GM06990 (cell line): ENCODE measurements at places on chromosomes 2 and 18.

GRCh38 chr2:24513281-24514071 is 22.4 kb downstream of the NCOA1 start:
- no peak for DNase-seq

- DNase-seq: no peak
These were observed 97.4 kb downstream of the DIS3L2 start for GRCh38 chr2:232058931-232059330.

DNA sequence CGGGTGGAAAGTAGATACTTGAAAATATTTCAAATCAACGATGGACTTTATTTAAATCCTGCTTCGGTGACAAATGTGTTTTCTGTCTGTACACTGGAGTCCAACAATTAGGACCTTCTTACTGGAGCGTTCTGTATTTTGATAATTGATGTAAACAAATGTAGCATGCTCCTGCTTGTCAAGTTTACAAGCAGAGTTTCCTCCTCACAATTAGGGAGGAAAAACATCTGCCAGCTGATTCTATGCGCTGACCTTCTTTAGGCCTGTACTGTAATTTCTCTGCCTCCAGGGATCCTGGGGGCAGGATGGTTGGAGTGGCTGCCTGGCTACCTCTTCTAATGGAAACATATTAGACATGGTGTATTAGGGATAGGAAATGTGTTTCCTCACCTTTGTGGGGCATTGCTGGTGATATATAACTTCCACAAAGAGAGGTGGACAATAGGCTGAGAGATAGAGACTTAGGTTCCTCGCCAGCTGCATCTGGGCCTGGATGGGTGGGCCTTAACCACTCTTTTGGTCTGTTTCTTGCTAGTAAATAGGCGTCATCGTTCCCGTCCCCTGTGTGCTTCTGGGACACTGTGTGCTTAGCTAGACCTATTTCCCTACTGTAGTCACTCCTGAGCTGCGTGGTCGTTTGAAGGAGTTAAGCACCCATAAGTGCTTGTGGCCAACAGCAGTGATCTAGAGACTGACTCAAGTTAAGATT is 19.3 kb downstream of the GATA6 start:
- no peak for DNase-seq

DNA sequence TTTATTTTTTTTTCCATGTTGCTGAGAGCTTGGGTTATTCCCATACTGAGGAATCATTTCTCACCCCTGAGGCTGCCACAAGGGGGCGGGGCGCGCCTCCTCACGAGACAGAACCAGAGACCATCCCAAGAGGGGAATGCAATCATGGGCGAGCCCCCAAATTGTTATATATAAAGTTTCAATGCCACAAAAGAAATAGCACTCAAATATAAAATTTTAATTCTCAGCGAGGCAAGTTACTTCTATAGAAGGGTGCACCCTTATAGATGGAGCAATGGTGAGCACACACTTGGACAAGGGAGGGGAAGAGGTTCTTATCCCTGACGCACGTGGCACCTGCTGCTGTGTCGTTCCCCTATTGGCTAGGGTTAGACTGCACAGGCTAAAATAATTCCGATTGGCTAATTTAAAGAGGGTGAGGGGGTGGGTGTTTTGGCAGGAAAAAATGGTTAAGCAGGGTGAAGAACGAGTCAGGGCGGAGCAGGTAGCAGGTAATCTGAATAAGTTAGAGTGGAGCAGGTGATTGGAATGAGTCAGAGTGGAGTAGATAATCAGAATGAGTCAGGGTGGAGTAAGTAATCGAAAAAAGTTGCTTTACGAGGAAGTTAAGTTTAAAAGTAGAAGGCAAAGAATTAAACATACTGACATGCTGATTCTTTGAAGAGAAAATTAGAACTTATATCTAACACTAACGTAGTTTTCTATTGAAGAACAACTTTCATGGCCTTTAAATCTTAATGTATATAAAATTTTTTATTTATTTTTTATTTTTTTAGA is 177.5 kb downstream of the MTCL1 start:
- no peak for DNase-seq

- no peak for DNase-seq
These were observed 170.7 kb downstream of the TTC32 start for GRCh38 chr2:19731037-19731436.

- no peak for DNase-seq
These were observed 117.6 kb downstream of the SH3RF3 start for GRCh38 chr2:109246616-109247015.

GRCh38 chr2:188811522-188811921 is 162.7 kb upstream of the COL3A1 start:
- no peak for DNase-seq

GRCh38 chr2:98623657-98624056 is 15.3 kb downstream of the UNC50 start:
- DNase-seq: no peak

DNA sequence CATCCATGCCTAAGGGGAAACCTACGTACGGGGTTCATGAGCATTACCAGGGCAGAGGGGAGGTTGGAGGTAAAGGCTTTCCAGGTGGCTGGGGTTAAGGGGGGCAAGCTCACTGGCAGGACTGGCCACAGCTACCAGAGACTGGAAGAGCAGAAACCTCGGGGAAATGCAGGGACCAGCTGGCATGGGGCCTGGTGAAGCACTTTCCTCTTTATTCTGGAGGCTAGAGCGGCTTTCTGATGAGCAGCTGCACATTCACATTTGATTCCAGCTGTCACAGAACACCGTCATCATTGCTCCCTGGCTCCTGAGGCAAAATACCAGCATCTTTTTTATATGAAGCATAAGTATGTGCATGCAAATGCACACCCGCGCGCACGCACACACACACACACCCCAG is 28.7 kb upstream of the LRRC30 start:
- no peak for DNase-seq

DNA sequence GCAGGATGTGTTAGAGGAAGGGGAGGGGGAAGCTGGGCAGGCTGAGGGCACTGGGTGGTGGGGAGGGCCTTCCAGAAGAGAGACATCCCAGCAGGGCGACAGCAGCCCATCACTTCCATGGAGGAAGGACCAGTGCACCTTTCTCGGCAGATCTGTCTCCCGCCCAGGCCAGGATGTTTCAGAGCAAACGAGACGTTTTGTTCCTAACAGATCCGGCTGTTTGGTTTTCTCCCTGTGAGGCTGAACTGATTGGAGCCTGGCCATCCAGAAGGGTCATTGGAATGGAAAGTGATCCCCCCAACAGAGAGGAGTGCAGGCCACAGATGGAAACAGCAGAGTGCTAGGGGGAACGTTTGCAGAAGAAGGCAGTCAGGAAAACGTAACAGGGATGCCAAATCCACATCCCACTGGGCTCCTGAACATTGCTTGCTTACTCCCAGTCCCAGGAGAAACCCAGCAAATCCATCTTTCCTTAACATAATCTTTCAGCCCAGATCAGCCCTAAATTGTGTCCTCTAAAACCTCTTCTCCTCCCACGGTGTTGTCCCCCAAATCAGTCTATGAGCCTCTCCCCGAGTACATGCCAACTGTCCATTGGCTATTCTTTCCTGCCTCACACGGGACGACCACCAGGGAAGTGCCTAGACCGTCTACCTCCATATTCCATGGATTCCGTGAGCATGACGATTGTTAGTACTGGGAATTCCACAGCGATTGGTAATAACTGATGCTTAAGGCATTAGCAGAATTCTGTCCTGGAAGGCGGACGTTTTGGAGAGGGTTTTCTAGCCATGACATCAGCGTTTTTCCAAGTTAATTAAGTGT is 126.8 kb downstream of the SEPTIN10 start:
- DNase-seq: no peak

DNA sequence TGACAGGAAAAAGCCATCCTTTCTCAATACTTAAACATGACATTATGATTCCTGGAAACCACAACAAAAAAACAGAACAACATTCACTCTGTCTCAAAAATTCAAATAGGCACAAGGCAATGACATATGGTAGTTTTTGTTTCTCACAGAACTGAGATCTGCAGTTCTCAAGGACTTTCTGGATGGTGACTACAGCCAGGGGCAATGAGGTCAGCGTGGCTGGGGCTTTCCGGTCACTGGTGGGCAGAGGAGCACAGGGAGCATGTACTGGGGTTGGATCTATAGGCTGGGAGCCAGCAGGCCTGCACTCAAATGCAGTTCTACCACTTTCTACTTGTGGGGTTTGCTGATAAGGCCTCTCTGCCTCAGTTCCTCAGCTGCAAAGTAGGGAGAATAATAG is 72.0 kb downstream of the CTAGE1 start:
- no peak for DNase-seq

DNA sequence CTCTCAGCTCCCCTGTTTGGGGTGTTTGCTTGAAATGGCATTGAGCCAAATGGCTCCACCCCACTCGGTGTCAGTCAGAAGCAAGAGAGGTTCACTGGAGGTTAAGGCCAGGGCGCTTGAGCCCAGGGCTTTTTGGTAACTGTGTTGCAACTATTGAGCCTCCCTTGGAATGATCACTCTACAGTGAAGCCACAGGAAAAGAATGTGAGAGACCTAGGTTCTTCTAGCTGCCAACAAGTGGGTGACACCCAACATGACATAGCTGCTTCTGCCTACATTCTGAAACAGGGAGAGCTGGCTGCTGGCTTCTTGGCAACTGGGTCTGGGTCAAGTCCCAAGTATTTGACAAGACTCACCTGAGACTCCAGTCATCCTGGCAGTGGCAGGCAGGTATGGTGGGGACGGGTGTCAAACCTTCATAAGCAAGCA is 7.1 kb upstream of the GRHL1 start:
- DNase-seq: no peak

GRCh38 chr2:223944166-223944702 is 901 bp downstream of the WDFY1 start:
- DNase-seq: peak; percentile 55

GRCh38 chr2:116761864-116762263 is 1052.6 kb upstream of the DDX18 start:
- DNase-seq: no peak

- no peak for DNase-seq
These were observed 120.4 kb downstream of the SLC5A7 start for GRCh38 chr2:108106731-108107130.

- DNase-seq: peak; percentile 73
These were observed 14.9 kb upstream of the CNNM3 start for GRCh38 chr2:96801005-96801785.

GRCh38 chr2:31151501-31151900 is 13.3 kb upstream of the GALNT14 start:
- DNase-seq: no peak

GRCh38 chr18:43393174-43393573 is 115.9 kb upstream of the SYT4 start:
- no peak for DNase-seq
